ENCODE measurements at places on chromosomes 7 and 10. TPM values are rescaled to one million over a fixed set of nuclear protein-coding genes. Genes with fewer than 3 reads are reported as not detected.

GDF2 gene
- total RNA-seq = not detected

DNA sequence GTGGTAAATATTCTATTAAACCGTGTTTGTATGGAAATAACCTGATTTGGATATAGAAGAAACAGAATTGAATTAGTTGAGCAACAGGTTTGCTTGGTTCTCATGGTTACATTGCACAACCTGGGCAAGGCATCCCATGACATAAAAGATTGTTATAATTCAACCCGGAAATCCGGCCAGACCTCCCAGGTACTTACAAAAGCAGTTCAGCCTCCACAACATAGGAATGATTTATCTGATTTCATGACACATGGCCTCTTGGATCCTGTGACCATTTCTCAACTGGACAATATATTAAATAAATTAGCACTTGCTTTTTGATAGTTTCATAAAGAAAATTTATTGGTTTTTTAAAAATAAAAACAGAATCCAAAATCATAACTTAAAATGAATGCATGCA is 55.1 kb upstream of the PTPN12 start:
- DNase-seq = peak; percentile 77

FZD8 gene
- 2.6 TPM for total RNA-seq

GRCh38 chr7:132996581-132997242 is 85.2 kb downstream of the CHCHD3 start:
- no peak for DNase-seq

DNA sequence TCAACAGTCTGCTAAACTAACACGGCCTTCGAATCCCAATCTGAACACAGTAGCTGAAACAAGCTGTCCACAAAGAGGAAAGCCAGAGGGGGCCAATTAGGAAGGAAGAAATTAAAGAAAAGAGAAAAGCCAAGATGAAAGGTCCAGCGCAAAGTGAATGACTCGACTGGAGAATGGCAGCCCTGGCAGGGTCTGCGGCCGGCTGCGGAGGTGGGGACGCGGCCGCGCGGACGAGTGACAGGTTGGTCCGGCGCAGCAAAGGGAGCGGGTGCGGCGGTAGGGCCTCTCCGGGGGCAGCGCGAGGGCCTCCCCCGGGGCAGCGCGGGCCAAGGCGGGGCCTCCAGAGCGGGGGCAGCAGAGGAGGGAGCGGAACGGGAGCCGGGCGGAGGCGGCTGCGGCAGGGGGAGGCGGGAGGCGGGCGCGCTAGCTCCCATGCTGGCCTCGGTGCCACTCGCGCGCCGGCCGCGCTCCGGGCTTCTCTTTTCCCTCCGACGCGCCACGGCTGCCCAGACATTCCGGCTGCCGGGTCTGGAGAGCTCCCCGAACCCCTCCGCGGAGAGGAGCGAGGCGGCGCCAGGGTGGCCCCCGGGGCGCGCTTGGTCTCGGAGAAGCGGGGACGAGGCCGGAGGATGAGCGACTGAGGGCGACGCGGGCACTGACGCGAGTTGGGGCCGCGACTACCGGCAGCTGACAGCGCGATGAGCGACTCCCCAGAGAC is at the start of gene VWC2:
Gene VWC2, plus strand, starts transcription at position 421 of the 718 bp plus-strand sequence. CDS start 1,798 bp downstream, outside the sequence.
- DNase-seq = no peak

GRCh38 chr7:17253885-17254284 is 44.6 kb upstream of the AHR start:
- no peak for DNase-seq

PPP2R2D gene
- 47.0 TPM for total RNA-seq
